Stimulated activated CD4-positive, alpha-beta T cell treated with anti-CD3 and anti-CD28 coated beads, Interleukin-12 subunit alpha, Interleukin-12 subunit beta, amount 100 ng/mL, for 24 hours (primary cell): ENCODE measurements at places on chromosomes 7 and 10.

GRCh38 chr7:137670222-137671064, 176.3 kb downstream of the DGKI start:
- no peak for DNase-seq

GRCh38 chr7:57772126-57772924, 322.3 kb downstream of the ZNF716 start:
- DNase-seq, result no peak

DNA sequence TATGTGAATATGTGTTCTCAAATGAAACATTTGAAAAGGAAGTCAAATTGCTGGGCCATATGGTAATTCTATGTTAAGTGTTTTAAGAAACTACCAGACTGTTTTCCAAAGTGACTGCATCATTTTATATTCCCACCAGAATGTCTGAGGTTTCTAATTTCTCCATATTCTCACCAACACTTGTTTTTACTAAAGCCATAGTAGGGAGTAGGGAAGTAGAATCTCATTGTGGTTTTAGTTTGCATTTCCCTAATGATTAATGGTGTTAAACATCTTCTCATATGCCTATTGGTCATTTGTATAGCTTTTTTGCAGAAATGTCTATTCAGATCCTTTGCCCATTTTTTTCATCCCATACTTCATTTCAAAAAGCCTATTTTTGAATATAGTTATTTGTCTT, 9.1 kb upstream of the SEMA4G start:
- DNase-seq, result no peak

- DNase-seq, result no peak
Measured at GRCh38 chr10:119405520-119405807, 137.1 kb downstream of the RGS10 start.

- DNase-seq, result no peak
Measured at GRCh38 chr10:122375679-122376160, 1.2 kb downstream of the PLEKHA1 start.

DNA sequence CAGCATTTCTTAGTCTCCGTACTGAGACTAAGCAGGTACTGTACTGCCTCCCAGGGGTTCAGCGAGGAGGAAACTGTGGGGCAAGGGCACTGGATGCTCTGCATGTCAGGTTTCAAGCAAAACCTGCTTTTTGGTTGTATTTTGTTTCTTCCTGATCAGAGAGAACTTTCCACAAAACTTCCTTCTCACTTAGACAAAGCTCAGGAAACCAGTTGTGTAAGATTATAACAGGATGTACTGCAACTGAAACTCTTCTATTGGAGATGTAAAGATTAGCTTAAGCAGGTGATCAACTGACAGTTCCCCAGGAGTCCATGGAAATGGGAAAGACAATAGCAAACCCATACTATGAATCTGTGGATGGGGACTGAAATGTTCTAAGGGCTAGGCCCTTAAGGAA, 67.3 kb downstream of the PLCE1 start:
- DNase-seq, result no peak

DNA sequence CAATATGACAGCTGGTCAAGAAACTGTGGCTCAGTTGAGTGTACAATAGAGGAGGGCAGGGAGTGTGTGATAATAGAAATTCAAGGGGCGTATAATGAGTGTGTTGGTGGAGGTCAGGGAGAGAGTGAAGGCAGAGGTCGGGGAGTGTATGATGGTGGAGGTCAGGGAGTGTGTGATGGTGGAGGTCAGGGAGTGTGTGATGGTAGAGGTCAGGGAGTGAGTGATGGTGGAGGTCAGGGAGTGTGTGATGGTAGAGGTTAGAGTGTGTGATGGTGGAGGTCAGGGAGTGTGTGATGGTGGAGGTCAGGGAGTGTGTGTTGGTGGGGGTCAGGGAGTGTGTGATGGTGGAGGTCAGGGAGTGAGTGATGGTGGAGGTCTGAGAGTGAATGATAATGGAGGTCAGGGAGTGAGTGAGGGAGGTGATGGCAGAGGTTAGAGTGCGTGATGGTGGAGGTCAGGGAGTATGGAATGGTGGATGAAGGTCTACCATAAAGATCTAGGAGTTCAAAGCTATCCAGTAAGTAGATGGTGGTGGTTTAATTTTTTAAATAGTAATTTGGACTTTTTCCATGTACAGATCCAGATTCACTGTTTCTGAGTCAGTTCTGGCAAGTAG, 57.7 kb upstream of the TNS3 start:
- DNase-seq, result no peak

DNA sequence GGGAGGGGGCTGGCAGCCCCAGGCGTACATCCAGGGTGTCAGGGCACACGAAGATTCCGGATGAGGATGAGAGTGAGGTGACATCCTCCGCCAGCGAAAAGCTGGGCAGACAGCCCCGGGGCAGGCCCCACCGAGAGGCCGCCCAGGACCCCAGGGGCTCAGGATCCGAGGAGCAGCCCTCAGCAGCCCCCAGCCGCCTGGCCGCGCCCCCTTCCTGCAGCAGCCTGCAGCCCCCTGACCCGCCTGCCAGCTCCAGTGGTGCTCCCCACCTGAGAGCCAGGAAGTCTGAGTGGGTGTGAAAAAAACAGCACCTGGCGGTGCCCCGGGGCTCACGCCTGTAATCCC, 3.2 kb downstream of the GJD4 start:
- no peak for DNase-seq

DNA sequence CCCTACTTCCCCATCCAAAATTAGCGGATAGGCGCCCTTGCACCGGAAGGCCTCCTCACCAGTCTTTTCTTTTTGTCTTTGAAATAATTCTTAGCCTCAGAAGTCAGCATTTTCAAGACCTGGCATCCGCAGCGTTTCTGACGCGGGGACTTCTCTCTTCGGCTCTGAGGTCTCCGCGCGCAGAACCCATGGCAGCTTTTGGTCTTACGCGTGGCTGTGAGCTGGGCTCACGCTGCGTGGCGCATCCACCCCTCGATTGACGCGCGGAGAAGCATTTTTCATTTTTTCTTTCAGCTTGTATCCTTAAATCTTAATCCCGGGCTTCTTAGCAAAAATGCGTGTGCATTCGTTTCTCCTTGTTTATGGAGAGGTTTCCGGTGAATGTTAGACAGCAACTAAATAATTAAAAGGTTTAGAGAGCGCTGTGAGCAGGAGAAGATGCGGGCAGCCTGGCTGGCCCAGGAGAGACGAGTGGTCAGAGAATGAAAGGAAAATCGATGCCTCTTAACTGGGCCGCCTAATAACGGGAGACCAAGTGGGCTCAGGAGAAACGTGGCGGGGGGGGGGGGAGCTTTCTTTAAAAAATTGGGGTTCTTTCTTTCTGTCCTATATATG, 2.0 kb upstream of the GATA3 start:
- no peak for DNase-seq

DNA sequence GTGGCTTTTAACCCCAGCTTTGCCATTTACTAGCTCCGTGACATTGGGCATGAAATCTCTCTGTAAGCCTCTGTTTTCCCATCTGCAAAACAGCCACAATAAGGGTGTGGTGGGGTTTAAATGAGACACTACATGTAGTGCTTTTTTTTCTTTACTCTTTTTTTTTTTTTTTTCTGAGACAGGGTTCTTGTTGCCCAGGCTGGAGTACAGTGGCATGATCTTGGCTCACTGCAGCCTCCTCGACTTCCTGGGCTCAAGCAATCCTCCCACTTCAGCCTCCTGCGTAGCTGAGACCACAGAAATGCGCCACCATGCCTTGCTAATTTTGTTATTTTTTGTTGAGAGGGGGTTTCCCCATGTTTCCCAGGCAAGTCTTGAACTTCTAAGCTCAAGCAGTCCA, 8.3 kb upstream of the DENND10 start:
- no peak for DNase-seq

DNA sequence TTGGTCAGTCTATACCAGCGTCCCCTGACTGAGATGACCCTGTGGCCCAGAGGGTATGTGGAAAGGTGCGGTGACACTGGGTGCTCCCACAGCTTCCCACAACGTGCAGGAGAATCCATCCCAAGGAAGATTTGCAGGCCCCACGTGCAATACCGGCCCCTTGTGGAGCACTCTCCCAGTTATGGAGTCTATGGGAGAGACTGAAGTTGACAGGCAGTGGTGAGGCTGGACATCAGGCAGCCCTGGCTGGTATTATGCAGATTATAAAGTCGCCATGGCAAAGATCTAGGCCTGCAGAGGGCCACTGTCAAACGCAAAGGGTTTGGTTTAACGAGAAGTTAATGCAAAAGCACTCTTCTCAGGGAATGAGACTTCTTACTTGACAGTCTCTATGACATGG, 434.7 kb upstream of the C7orf33 start:
- DNase-seq, result no peak

- DNase-seq, result no peak
Measured at GRCh38 chr7:121914676-121915279, 41.8 kb downstream of the PTPRZ1 start.

DNA sequence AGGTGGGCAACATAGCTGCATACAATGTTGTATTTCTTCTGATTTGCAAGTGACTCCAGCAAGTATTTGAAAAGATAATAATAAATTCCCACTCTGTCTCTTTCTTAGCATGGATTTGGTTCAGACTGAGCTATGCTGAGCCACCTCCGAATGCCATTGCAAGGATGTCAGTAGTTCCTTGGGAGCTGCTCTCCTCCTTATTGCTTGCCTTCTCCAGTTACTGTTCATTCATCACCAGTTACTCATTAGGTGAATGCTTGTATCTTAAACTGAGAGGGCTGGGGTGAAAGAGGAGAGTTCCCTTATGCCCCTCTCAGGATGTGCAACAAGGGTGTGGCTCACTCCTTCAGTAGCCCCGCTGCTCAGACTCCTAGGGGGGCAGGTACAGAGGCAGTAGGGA, 78.4 kb upstream of the PRKAR2B start:
- no peak for DNase-seq

- no peak for DNase-seq
Measured at GRCh38 chr7:107591421-107591820, 11.4 kb downstream of the BCAP29 start.

DNA sequence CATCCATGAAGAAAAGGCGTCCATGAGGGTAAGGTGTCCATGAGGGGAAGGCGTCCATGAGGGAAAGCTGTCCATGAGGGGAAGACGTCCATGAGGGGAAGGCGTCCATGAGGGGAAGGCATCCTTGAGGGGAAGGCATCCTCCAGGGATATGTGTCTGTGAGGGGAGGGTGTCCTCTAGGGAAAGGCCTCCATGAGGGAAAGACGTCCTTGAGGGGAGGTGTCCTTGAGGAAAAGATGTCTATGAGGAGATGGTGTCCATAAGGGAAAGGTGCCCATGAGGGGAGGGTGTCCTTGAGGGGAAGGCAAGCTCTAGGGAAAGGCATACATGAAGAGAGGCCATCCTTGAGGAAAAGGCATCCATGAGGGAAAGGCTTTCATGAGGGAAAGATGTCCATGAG, 92.6 kb downstream of the INPP5A start:
- no peak for DNase-seq

DNA sequence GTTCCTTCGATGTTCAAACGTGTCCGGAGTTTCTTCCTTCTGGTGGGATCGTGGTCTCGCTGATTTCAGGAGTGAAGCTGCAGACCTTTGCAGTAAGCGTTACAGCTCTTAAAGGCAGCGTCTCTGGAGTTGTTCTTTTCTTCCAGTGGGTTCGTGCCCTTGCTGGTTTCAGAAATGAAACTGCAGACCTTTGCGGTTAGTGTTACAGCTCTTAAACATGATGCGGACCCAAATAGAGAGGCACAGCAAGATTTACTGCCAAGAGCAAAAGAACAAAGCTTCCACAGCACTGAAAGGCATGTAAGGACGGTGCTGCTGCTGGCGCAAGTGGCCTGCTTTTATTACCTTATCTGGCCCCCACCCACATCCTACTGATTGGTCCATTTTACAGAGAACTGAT, 931.4 kb downstream of the IPMK start:
- DNase-seq, result no peak

GRCh38 chr7:48540746-48541145, 369.5 kb downstream of the ABCA13 start:
- no peak for DNase-seq

DNA sequence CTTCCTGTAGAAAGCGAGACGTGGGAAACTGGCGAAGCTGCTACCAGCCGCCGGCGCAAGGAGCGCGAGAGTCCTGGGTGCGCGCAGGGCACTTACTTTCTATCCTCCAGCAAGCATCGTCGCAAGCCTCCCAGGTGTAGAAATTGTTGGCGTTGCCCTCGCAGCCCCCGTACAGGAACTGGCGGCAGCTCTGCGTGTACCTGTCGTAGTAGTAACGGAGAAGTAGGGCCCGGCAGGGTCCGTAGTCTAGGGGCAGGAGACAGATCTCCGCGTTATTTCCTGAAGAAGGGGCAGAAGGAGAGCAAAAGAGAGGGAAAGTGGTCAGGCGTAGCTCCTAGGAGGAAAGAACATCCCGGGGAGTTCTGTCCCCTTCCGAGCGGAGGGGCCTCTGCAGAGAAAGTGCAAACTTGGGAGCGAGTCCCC, 501 bp downstream of the TFPI2 start:
- DNase-seq, result no peak

DNA sequence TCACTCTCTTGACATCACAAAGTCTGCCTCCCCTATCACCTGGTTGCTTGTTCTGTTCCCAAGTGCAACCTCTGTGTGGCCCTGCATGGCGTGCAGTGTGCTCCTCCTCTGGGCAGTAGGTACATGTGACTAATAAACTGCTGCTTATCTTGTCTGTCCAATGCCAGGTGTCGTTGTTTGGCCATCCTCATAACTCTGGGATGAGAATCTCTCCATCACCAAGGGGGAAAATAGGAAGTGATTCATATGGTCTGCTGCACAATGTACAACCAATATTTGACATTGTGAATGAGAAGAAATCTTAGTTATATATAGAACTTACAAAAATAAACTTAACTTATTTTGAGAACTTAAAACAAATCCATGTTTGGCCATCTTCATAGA, 135.2 kb downstream of the INHBA start:
- no peak for DNase-seq

DNA sequence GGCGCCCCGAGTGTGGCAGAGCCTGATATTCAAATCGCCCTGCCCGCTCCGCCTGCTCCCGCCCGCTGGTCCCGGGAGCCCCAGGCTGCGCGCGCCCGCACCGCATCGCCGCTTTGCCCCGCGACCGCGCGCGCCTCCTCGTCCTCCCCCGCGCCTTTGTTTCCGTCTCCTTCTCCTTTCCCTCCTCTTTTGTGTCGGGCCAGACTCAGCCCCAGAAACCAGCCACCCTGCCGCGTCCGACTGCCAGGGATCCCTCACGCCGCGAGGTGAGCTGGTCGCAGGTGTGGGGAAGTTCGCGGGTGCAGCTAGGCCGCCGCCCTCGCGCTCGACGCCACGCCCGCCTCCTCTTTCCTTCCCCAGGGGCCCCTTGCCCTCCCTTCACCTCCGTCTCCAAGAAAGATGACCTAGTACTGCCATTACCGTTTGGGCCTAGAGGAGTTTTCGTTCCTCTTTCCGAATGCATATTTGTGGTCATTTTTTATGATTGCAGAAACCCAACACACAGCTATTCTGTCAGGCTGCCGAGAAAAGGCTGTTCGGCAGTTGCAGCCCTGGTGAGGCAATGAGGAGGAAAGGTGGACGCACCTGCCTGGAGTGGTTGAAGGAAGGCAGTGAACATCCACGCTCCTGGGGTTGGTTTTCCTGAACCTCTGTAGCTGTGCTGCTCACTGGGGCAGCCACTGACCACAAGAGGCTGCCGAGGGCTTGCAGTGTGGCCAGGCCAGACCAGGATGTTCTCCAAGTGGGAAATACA, 107.3 kb downstream of the SNX10 start:
- no peak for DNase-seq

- DNase-seq, result no peak
Measured at GRCh38 chr10:24886290-24886680, 66.1 kb downstream of the PRTFDC1 start.
